NCI-H1048 (cell line): ENCODE measurements at places on chromosomes 2 and 18.

GRCh38 chr2:176493226-176493825, 224.1 kb downstream of the MTX2 start:
- DNase-seq: no peak

DNA sequence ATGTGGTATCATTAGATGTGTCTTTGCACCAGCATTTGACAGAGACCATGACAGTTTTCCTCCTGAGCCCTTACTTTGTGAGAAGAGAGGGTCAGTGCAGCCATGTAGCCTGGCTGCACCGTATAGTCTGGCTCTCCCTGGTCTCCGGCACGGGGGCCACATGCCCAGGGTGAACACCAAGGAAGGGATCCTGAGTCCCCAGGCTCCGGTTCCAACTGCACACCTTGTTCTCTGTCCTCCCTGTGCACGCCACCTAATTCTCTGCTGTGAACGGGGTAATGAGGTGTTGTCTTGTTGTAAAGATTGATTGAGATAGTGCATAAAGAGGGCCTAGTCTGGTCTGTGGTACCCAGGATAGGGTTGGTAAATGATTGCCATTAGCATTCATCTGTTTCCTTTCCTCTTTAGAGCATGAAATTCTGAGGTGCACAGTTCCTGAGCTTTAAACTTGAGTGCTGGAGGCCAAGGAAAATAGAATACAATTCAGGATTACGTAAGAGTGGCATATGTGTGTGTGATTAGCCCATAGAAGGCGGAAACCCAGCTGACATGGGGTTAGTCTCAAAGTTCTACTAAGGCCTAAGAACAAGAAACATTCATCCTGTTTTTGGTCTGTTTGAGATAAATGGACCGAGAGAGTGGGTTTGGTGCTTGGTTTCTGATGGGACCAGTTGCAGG, 55.5 kb downstream of the NCK2 start:
- DNase-seq: no peak

DNA sequence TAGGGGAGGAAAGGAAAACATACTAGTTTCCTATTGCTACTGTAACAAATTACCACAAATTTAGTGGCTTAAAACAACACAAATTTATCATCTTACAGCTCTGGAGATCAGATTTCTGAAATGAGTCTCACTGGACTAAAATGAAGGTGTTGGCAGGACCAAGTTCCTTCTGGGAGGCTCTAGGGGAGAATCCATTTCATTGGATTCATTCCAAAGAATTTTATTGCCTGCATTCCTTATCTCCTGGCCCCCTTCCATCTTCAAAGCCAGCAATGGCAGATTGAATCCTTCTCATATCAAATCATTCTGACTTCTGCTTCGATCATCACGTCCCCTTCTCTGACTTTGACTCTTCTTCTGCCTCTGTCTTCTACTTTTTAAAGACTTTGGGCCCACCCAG, 250.9 kb downstream of the IRS1 start:
- no peak for DNase-seq

- no peak for DNase-seq
These were observed 31.3 kb downstream of the COLEC12 start for GRCh38 chr18:468955-469790.

DNA sequence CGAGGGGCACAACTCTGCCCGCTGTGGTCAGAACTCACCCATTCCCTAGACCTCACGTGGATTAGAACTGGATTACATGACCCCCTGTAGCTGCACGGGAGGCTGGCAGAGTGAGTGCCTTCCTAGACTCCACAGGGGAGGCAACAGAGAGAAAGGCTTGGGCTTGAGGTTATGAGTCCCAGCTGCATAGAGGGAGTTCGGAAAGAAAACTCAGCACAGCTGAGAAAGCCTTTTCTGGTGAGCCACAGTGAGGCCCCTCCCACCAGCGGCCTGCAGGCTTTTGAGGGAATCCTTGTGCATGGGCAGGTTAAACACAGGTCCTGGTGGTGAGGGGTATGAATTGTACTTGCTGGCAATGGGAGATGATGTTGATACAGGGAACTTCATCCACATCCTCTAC, 217.3 kb downstream of the FHOD3 start:
- DNase-seq: no peak

GRCh38 chr2:11498543-11499034, 32.6 kb upstream of the E2F6 start:
- no peak for DNase-seq

- no peak for DNase-seq
These were observed 127.8 kb downstream of the MEP1B start for GRCh38 chr18:32317651-32318050.

GRCh38 chr2:239752951-239753350, 272.2 kb downstream of the NDUFA10 start:
- DNase-seq: no peak

DNA sequence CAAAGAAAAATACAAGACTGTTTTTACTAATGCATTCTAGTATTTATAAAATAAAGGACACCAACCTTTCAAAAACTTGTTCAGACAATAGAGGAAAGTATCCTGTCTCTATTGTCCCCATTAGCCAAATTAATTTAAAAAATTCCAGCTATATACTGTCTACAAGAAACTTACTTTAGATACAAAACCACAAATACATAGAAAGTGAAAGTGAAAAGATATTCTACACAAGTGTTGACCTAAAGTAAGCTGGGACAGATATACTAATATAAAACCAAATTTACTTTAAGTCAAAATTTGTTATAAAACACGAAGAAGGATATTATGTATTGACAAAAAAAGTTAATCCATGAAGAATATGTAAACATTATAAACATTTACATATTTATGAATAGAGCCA, 893.3 kb upstream of the TMEFF2 start:
- DNase-seq: no peak

DNA sequence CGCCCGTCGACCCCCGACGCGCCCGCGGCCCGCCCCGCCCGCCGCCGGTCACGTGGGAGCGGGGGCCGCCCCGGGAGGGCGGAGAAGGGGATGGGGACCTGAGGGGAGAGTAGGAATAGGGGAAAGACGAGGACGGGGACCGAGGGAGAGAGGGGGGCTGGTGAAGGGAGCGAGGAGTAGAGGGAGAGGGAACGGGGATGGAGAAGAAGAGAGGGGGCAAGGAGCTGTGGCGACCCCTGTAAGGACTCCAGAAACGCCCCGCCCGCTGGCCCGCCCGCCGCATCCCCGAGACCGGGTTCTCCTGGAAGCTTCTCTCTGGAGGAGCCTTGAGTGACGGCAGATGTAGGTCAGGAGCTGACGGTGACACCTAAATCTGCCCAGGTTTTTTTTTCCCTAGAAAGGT, 615 bp downstream of the ADNP2 start:
- no peak for DNase-seq

DNA sequence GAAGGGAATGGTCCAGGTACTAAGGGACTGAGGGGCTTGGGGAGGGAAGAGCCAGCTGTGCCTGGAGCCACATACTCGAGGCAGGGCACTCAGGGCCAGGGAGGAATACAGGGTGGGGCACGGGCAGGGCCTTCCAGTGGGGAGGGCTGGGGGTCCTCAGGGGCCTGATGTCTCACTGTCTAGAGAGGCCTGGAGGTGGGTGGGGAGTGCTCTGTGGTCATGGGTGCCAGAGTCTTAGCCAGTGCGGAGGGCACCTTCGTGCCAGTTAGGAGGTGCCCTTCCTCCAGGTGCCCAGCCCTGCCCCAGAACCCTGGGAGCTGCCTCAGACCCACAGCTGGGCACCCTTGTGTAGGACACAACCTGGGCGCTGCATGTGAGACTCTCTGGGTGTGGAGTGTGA, 81.2 kb downstream of the SMAD7 start:
- no peak for DNase-seq

DNA sequence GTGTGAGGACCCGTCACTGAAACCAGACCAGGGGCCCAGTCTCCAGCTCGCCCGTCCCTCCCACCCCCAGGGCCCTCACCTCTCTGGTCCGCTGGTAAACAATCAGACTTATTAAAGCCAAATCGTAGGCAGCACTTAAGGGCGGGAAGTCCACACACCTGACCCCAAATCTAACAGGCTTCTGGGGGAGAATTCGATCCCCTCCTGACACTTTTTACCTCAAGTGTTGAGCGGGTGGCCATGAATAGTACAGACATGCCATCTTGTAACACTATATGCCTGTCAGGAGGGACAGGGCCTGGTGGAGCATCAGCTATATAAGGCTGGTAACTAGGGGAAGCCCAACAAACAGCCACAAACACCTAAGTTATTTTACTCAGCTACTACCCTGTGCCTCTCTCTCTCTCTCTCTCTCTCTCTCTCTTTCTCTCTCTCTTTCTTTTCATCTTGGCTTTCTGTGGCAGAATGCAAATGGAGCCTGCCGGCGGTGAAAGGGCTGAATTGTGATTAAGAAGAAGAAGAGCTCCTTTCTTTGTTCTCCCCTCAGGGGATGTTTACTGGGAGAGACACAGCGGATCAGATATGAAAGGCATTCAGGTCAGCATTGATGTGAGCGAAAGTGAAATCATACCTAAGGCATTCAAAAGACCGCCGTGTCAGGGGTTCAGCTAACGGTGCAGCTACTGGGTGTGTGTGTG, 9.5 kb downstream of the ZEB2 start:
- DNase-seq: peak; percentile 71

DNA sequence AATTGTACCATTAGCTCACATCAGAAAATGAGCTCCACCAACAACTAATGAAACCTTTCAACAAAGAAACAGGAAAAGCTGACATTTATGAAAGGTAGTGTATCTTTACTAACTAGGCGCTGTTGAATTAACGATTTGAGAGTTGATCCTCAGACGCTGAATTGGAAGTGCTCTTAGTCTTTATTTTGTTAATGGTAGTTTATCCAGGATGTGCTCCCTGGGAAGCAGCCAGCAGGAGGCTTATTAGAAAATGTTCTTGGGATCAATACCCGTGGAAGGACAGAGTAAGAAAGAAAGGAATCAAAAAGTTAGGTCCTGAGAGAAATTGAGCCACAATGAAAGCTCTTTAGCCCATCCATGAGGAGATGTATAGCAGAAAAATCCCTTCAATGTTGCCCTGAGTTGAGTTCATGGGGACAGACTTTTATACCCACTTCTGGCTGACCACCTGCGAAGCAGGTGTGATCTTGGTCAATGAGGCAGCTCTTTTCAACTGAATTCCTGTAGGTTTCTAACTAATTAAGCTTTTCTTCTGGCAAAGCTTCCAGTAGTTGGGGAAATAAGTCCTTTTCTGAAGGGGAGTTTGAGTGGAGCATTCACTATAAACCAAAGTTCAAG, 492.6 kb upstream of the REG3G start:
- no peak for DNase-seq

- no peak for DNase-seq
These were observed 61.1 kb upstream of the ID2 start for GRCh38 chr2:8620611-8621382.

GRCh38 chr2:115161771-115162493, 719.5 kb downstream of the DPP10 start:
- DNase-seq: no peak

DNA sequence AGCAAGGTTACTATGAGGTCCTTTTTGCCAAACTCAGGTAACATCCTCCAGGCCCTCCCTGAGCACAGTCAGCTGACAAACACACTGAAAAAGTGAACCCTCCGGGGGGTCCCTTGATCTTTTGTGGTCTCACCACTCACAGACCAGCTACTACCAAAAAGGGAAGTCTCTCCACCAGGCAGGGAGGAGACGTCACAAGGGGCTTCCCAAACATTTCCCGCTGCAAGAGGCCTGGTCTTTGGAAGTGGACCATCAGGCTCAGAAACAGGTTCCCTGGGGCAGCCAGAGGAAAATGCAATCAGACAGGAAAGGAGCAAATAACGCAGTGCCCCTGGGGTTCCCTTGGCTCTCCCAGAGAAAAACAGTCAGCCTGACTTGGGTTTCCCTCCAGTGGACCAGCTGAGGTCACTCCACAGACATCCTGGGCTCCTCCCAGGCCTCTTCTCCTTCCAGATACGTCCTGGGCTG, 38.7 kb upstream of the POMC start:
- no peak for DNase-seq

- no peak for DNase-seq
These were observed 268.0 kb upstream of the TANK start for GRCh38 chr2:160892204-160892603.

- no peak for DNase-seq
These were observed 21.7 kb upstream of the KLHL29 start for GRCh38 chr2:23363268-23363667.

DNA sequence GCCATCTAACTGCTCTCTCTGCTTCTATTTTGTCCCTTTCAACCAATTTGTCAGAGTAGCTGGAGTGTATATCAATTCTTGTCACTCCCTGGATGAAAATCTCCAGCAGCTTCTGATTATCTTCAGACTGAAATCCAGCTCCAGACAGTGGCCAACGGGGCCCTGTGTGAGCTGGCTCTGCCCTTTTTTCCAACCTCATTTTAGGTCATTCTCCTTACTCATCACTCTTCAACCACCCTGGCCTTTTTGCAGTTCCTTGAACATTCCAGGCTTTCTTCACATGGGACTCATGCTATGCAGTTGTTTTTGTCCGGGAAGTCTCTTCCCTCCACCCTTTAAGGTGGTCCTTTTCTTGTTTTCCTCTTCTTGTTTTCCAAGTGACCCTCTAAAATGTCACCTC, 15.4 kb upstream of the FAP start:
- DNase-seq: no peak

DNA sequence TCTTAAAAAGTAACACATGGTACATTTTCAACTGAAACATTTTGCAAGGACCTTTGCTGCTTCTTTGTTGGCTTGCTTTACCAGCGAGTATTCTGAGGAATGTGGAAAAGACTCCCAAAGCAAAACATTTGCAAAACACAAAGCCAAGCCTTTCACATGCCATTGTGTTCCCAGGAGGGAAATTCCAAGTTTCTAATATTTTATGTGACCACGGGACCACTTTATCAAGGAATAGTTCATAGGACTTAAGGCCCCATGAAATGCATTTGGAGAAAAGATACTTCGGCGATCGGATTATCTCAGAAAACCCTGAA, 26.2 kb downstream of the CYP27C1 start:
- DNase-seq: no peak

DNA sequence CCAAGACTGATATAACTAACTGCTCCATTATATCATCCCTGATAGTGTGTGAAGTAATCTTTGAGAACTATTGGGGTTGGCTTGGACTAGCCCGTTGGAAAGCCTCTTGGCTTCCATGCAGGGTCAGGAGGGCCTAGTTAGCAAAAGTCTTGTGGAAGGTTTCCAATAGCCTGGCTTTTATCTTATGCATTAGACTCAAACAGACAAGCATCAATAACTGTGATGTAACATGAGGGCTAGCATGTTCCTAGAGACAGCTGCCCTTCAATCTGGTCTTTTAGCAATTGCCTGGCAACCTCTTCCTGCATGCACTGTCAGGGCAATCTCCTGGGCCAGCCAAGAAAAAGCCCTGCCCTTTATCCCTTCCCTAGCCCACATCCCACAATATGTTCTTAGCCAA, 18.2 kb downstream of the SLC8A1 start:
- no peak for DNase-seq

- no peak for DNase-seq
These were observed 85.4 kb downstream of the DLGAP1 start for GRCh38 chr18:4369705-4370104.

GRCh38 chr2:50645346-50645745, 386.6 kb downstream of the NRXN1 start:
- DNase-seq: no peak
